ENCODE measurements at places on chromosomes 5 and 9. TPM values are rescaled to one million over a fixed set of nuclear protein-coding genes. Genes with fewer than 3 reads are reported as not detected.

KIF4B gene
- not detected for total RNA-seq

GRCh38 chr9:20271096-20271495, 351.2 kb downstream of the MLLT3 start:
- no peak for DNase-seq

GRCh38 chr9:88745276-88746001, 210.5 kb downstream of the NXNL2 start:
- DNase-seq: no peak

BARHL1 gene
- total RNA-seq: not detected

- no peak for DNase-seq
Observed at GRCh38 chr9:12666813-12667212, 26.4 kb upstream of the TYRP1 start.

DNA sequence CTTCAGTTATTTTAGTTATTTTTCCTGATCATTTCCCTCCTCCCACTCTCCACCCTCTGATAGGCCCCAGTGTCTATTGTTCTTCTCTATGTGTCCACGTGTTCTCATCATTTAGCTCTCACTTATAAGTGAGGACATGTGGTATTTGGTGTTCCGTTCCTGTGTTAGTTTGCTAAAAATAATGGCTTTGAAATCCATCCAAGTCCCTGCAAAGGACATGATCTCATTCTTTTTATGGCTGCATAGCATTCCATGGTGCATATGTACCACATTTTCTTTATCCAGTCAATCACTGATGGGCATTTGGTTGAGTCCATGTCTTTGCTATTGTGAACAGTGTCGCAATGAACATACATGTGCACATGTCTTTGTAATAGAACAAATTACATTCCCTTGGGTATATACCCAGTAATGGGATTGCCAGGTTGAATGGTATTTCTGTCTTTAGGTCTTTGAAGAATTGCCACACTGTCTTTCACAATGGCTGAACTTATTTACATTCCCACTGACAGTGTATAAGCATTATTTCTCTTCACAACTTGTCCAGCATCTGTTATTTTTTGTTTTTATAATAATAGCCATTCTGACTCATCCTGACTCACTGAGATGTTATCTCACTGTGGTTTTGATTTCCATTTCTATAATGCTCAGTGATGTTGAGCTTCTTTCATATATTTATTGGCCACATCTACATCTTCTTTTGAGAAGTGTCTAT, 17.2 kb upstream of the DIRAS2 start:
- no peak for DNase-seq
